ENCODE measurements at places on chromosomes 2 and 18.

DNA sequence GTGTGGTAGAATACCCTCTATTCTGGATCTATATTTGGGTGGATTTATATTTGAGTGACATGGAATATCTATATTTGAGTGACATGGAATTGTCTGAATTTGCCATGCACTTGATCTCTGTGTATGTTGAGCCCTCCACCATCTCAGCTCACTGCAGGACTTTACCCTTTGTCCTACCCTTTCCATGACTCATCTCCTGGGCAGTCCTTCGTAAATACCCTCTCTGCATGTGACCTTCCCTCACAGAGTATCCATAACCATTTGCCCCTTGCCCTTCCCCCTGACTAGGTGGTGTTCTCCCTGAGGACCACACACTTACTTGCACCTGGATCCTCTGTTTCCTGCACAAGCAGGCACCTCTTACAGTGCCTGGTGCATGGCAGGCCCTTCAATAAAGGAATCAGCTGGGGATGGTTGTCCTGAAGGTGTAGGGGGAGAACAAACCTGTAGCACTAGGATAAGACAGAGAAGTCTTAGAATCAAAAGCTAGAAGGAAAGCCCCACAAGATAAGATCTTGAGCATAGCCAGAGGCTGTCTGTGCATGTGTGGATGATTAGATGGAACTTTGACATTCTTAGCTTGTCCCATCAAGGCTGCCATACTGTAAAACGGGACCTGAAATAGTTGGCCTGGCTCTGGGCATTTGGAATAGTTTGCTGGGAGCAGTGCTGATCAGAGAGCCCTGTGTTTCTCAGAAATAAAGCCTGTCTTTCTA is 230.4 kb downstream of the FHOD3 start:
- no peak for DNase-seq

- DNase-seq: peak; percentile 25
These were observed 329.5 kb upstream of the SYT4 start for GRCh38 chr18:43606795-43607194.

GRCh38 chr18:55462652-55463051 is 125.3 kb downstream of the TCF4 start:
- DNase-seq: no peak

DNA sequence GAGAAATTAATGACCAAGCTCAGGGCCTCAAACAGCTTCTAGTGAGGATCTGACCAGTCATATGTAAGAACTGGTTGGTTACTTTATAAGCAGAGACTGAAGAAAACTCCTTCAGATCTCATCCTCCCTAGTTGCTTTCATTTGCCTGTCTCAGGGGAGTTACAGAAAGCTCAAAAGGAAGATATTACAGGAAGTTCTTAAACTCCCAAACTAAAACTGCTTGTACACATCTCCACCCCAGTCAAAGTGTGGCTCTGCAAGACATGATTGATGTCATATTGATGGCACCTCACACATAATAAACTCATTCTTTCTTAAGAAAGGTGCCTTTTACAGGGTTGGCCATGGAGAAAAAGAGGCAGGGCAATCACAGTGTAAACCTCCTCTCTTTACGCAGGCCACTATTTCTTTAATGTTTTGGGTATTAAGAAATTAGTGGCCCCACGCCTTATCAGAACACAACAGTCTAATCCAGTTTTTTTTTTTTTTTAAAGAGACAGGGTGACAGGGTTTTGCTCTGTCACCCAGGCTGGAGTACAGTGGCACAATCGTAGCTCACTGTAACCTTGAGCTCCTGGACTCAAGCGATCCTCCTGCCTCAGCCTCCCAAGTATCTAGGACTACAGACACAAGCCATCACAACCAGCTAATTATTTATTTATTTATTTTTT is 62.6 kb upstream of the STK17B start:
- DNase-seq: no peak

DNA sequence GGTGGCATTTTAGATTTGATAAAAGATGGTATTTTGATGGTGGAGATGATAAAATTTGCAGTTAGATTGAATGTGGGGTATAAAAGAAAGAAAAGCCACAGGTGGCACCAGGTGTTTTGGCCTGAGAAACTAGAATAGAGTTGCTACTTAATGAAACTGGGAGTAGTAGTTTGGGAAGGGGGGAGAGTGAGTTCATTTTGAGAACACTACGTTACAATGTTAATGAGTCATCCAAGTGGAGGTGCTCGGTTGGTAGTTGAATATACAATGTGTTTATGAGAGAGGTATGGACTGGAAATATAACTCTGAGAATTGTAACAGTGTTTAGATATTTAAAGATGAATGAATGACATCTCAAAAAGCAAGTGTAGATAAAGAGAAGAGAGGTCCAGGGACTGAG is 26.4 kb downstream of the EPG5 start:
- no peak for DNase-seq

GRCh38 chr2:212596688-212597087 is 58.1 kb upstream of the ERBB4 start:
- DNase-seq: no peak

GRCh38 chr18:64149916-64150438 is 1.1 kb upstream of the LINC00305 start:
- DNase-seq: no peak

GRCh38 chr2:13015532-13016320 is 299.0 kb downstream of the TRIB2 start:
- DNase-seq: no peak

GRCh38 chr2:150781142-150781541 is 293.7 kb upstream of the RND3 start:
- no peak for DNase-seq

- DNase-seq: no peak
These were observed 591.9 kb downstream of the TMEM182 start for GRCh38 chr2:103353774-103354173.

DNA sequence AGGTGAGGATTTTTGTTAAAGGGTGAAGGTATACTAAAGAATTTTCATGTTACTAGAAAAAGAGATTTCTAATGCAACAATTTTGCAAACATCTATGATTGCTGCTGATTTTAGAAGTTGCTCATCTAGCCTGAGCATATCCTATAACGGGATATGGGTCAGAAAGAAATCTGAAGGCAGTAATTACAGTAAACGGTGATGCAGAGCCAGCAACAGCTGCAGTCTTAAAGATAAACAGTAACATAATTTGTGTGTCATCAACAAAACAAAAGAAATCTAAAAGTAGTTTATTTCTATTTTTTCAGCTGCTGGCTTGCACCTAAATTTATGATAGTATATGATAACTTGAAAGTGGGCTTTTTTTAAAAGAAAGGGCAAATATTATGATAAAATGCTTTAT is 215.7 kb downstream of the SLC4A10 start:
- DNase-seq: no peak

- no peak for DNase-seq
These were observed 361.0 kb upstream of the TMEFF2 start for GRCh38 chr2:192555740-192556139.

- DNase-seq: no peak
These were observed 33.5 kb downstream of the PDE1A start for GRCh38 chr2:182393270-182393760.

GRCh38 chr18:79336556-79337142 is 59.1 kb upstream of the NFATC1 start:
- no peak for DNase-seq

DNA sequence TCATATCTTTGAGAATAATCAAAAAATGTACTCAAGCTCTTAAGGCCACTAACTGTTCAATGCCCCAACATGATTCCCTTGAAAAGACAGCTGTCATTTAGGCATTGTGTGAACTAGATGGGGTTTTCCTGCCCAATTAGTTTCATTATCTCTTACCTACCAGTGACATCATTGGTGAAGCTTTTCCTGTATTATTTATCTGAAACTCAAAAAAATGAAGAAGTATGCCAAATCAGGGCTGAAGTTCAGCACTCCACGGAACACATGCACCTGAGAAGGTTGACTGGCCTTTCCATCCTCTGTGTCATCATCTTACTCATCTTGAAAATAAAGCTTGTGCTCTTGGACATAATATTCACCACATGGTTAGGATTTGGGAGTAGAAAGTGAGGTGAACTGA is 126.4 kb downstream of the TXNL1 start:
- peak; percentile 56 for DNase-seq

DNA sequence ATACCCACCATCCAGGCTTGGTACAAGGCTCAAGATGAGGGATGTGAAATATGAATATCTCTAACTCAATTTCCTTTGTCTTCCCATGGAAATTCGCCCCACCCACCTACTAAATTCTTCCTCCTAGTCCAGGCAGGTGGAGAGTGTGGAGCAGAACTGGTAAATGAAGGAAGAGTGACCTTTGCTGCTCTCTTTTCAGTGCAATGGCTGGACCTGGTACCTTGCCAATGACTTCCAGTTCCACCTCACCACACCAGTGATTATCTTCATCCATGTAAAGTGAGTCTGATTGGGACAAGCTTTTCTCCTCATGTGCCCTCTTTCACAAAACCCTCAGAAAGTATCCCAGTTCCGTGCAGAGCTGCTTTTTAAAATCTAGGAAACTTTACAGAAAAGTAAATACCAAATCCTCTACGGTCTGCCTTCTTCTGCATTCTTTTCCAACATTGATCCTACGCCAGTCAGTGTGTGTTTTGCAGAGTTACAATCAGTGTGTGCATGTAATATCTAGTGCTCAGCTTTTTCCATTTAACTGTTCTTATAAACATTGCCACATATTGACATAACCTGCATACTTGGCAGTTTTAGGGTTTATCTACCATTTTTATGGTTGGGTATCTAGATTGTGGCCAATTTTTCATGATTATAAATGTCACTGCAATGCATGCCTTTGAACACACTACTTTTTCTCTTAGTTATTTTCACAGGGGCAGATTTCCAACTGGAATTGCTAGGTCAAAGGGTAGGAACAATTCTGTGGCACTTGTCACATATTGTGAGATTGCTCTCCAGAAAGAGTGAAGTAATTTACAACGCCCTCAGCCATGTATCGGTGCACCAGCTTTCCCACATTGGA is 86.5 kb upstream of the SEC11C start:
- DNase-seq: no peak

GRCh38 chr2:199467066-199467822 is 9.5 kb upstream of the SATB2 start:
- DNase-seq: peak; percentile 27

GRCh38 chr2:54336136-54336976 is 80.3 kb upstream of the TSPYL6 start:
- DNase-seq: peak; percentile 74

GRCh38 chr18:44724105-44724778 is 43.6 kb downstream of the SETBP1 start:
- no peak for DNase-seq

DNA sequence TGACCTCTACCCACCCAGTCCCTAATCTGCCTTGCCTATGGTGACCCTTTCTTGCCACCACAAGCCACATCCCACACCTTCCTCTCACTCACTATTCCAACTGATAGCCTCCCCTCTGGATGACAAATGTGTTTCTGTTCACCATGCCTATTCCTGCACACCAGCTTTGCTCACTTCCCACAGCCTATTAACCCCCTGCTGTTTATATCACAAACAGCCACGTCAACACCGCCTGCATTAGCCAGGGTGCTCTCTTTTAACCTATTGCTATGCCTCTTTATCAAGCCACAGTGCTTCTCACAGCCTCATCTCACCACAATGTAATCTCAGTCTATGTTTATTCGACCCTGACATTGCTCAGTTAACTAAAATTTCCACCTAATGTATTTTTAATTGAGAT is 271.8 kb downstream of the SUCLG1 start:
- no peak for DNase-seq

- DNase-seq: no peak
These were observed 35.2 kb upstream of the SERTAD2 start for GRCh38 chr2:64688909-64689308.

- no peak for DNase-seq
These were observed 1764.1 kb upstream of the CELF4 start for GRCh38 chr18:39329496-39330275.

GRCh38 chr2:30569946-30570345 is 122.9 kb downstream of the LCLAT1 start:
- no peak for DNase-seq

DNA sequence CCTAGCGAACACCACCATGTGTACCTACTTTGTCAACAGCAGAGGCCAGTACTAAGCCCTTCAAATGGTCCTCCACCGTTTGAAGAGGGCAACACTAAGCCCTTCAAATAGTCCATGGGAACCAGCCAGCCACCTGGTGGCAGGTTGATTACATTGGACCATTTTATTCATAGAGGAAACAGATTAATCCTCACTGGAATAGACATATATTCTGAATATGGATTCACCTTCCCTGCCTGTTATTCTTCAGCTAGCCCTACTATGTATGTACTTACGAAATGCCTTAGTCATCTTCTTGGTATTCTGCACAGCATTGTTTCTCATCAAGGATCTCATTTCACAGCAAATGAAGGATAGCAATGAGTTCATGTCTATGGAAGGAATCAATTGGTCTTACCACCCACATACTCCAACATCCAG is 10.0 kb upstream of the ZNF396 start:
- no peak for DNase-seq

GRCh38 chr2:216283038-216283900 is 89.0 kb downstream of the MARCHF4 start:
- DNase-seq: no peak

- peak; percentile 79 for DNase-seq
These were observed 8.4 kb downstream of the GRP start for GRCh38 chr18:59228351-59228750.

GRCh38 chr2:11573418-11574175 is 39.8 kb downstream of the GREB1 start:
- no peak for DNase-seq
